Activated CD4-positive, alpha-beta memory T cell treated with anti-CD3 and anti-CD28 coated beads for 36 hours (primary cell): ENCODE measurements at places on chromosomes 5 and 9. TPM values are rescaled to one million over a fixed set of nuclear protein-coding genes. Genes with fewer than 3 reads are reported as not detected.

The FOXD4 gene
- not detected for total RNA-seq

The CDH18 gene
- not detected for total RNA-seq

The TMEM250 gene
- 28.4 TPM for total RNA-seq

The TRMO gene
- total RNA-seq = 13.3 TPM

DNA sequence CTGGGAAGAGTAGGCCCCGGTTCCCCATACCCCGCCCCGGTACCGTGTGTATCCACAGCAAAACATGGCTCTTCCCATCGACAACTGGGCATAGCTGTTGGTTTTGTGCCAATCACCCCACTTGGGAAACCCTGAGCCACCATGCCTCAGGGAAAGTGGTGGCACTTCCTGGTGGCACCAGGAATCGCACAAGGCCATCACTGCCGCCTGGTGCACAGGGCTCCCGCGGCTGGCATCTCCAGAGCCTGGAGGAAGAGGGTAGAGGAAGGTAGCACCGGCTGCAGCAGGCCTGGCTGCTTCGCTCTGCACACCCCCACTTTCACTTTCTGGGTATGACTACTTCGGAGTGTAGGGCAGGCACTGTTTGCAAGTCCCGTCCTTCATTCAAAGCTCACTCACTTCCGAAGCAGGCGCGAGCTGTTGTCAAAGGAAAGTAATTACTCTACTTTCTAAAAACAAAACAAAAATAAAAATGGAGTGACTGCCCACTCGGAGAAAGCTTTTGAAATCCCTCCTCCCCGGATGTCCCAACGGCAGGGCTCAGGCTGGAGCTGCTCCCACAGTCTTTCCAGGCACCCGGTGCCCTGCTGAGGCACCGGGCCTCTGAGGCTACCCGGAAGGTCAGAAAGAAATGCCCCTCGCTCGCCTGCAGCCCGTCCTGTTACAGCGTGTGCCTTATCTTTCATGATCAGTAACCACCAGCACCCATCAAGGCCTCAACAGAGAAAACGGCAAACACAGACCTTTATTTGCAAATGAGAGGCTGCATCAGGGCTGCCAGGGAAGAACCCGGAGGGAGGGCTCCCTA, 2.0 kb downstream of the BRD3 start:
- peak; percentile 84 for DNase-seq
- H3K27me3 ChIP-seq = peaks cover 10% of the 10 kb centered on the region
- peak overlapping the region; percentile 94 for H3K27ac ChIP-seq
- H3K36me3 ChIP-seq = no peaks in the 10 kb centered on the region
- H3K4me1 ChIP-seq = peaks cover 33% of the 10 kb centered on the region

GRCh38 chr9:131693651-131694597, 46.0 kb downstream of the RAPGEF1 start:
- no peaks in the 10 kb centered on the region for H3K36me3 ChIP-seq
- peaks cover 89% of the 10 kb centered on the region for H3K4me1 ChIP-seq
- peak overlapping the region; percentile 16 for H3K27ac ChIP-seq
- no peak for DNase-seq
- no peaks in the 10 kb centered on the region for H3K27me3 ChIP-seq

DNA sequence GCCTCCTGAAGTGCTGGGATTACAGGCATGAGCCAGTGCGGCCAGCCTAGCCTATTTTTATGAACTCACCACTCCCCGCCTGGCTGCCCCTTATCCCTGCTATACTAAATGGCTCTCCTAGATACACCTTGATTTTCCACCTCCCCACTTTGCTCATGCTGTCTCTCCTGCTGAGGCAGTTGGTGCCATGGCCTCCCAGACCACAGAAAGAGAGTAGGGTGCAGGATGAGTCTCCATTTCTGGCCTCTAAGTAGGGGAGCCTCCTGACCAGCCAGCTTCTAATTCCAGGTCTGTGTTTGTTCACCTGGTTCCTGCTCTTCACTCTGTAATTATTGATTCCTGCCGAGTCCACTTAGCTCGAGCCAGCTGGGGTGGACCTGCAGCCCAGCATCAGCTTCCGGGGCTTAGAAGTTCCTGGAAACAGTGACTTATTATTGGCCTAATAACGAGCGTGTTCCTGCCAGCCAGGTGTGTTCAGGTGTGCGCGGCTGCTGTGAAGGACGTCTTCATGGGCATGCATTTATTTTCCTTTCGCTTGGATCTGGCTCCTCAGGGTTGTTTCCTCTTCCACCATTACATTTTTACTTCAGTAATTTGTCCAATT, 34.0 kb downstream of the ZNF618 start:
- no peak for DNase-seq
- no peaks in the 10 kb centered on the region for H3K4me1 ChIP-seq

The FRMD3 gene
- total RNA-seq = 0.27 TPM

GRCh38 chr5:124463851-124464250, 282.6 kb downstream of the ZNF608 start:
- no peaks in the 10 kb centered on the region for H3K4me1 ChIP-seq
- H3K27ac ChIP-seq = no peak overlapping the region
- no peak overlapping the region for H3K4me3 ChIP-seq
- no peak for DNase-seq

The PCDHA6 gene
- not detected for total RNA-seq

The BRD9 gene
- 43.1 TPM for total RNA-seq

GRCh38 chr5:61669531-61669930, 337.5 kb downstream of the ZSWIM6 start:
- H3K36me3 ChIP-seq = no peaks in the 10 kb centered on the region
- no peak overlapping the region for H3K4me3 ChIP-seq
- H3K4me1 ChIP-seq = no peaks in the 10 kb centered on the region
- peaks cover 2% of the 10 kb centered on the region for H3K27me3 ChIP-seq

DNA sequence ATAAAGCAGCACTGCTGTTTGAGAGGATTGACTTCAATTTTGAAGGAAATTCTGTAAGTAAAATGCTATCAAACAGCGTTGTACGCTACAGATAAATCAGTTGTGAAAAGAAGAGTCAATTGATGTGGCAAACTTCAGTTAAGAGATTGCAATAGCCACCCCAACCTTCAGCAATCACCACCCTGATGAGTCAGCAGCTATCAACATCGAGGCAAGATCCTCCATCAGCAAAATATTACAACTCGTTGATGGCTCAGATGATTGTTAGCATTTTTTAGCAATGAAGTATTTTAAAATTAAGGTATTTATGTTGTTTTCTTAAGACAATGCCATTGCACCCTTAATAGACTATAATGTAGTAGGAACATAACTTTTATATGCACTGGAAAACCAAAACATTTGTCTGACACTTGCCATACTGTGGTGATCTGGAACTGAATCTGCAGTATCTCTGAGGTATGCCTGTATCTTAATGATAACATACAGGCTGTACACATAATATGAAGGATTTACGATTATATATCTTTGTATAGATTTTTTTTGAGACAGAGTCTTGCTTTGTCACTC, 47.5 kb downstream of the VPS13A start:
- H3K4me3 ChIP-seq = no peak overlapping the region
- no peak for DNase-seq
- no peak overlapping the region for H3K27ac ChIP-seq

DNA sequence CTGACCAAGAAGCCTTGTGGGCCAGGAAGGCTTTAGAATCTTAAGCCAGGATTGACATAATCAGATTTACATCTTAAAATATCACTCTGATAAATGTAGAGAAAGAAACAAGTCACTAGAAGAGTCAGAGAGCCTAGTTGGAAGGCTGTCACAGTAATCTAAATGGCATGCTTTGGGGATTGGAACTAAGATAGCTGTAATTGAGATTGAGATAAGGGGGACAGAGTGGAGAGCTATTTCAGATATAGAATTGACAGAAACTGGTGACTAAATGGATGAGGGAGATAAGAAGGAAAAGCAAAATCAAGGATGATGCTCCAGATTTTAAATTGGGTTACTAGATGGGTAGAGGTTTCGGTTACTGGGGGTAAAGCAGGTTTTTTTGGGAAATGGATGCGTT, 100.5 kb downstream of the XRCC4 start:
- DNase-seq = no peak
- H3K27ac ChIP-seq = no peak overlapping the region
- no peak overlapping the region for H3K4me3 ChIP-seq
- H3K36me3 ChIP-seq = no peaks in the 10 kb centered on the region
- no peaks in the 10 kb centered on the region for H3K4me1 ChIP-seq
